ENCODE measurements at places on chromosomes 6 and 20.

GRCh38 chr6:45587229-45588060 lies 209.7 kb upstream of the SUPT3H start:
- DNase-seq: no peak

DNA sequence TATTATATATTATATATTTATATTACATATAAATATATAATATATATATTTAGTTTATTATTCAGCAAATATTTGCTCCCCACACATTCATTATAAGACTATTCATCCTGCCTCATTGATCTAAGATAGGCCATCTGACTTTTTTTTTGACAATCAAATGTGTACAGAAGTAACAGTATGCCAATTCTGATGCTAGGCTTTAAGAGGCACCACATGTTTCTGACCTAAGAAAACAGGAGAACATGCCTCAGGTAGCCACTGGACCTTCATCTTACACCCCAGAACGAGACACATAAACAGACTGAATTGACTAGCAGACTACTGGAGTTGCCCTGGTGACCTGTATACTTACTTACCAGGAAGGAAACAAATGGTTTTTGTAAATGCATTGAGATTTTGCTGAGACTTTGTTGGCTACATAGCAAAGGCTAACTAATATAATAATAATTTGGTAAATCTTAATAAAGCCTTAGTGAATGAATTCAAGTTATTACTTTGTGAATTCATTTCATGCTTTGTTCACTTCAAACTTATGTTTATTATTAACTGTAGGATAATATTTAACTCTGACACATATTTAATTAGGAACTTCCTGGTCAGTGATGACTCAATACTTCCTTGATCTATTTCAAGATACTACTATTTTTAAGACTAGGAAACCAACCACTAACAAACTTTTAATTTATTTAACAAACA lies 13.4 kb upstream of the MYO6 start:
- DNase-seq: no peak

- no peak for DNase-seq
These were observed 22.3 kb upstream of the PPARD start for GRCh38 chr6:35320031-35320410.

GRCh38 chr6:137497721-137498463 lies 3.7 kb upstream of the OLIG3 start:
- no peak for DNase-seq

GRCh38 chr6:143099647-143100046 lies 39.0 kb downstream of the AIG1 start:
- no peak for DNase-seq

- no peak for DNase-seq
These were observed 8.7 kb upstream of the NQO2 start for GRCh38 chr6:2990932-2991506.

DNA sequence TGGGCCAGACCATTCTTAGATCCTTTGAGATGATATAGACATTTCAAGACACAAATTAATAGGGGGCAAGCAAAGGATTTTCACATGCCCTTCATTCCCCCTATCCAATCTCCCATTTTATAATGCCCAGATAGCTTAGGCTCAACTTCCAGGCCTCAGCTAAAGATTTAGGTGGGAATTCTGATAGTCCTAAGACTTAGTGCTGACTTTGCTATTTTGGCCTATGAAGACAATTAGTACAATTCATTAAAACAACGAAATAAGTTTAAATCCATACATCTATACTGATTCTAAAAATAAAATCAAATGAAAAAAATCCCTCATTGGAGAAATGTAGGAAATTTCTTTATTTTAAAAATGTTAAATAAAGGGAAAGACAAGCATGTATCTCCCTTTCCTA lies 259.5 kb downstream of the CBLN4 start:
- DNase-seq: no peak

DNA sequence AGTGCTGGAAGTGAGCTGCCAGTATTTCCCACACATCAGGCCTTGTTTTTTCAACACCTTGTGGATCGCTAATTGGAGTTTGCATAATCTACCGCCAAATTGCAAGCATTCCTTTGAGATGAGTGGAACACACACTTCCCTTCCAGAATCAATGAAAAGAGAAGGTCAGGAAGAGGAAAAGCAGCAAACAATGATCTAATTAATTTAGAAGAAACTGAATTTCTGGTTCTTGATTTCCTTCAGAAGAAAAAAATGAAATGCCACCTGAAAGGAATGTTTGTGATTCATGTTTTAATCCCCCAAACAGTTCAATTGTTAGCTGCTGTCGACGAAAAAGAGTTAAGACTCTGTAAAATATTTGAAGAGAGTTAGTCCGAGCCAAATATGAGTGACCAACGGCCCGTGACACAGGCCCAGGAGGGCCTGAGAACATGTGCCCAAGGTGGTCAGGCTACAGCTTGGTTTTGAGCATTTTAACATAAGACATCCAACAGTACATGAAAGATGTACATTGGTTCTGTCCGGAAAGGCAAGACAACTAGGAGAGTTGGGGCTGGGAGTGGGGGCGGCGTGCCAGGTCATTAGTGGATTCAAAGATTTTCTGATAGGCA lies 182.3 kb downstream of the MTFR2 start:
- peak; percentile 35 for DNase-seq

DNA sequence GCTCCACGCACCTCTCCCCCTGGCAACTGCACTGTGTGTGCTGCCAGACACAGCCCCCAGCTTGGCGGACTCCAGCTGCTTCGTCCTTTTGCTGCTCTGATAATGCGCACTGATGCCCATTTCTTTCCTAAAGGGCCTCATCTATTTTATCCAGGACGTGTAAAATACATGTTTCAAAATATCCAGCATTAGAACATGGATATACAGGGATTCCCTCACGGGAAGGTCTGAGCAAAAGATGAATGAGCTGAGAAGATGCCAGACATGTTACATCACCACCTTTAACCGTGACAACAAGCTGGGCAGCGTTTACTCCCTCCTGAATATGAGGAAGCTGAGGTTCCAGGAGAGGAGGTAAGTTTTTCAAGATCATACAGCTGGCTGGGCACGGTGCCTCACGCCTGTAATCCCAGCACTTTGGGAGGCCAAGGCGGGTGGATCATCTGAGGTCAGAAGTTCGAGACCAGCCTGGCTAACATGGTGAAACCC lies 32.8 kb downstream of the TNXB start:
- no peak for DNase-seq

GRCh38 chr6:42355416-42355815 lies 96.3 kb downstream of the TRERF1 start:
- DNase-seq: no peak

DNA sequence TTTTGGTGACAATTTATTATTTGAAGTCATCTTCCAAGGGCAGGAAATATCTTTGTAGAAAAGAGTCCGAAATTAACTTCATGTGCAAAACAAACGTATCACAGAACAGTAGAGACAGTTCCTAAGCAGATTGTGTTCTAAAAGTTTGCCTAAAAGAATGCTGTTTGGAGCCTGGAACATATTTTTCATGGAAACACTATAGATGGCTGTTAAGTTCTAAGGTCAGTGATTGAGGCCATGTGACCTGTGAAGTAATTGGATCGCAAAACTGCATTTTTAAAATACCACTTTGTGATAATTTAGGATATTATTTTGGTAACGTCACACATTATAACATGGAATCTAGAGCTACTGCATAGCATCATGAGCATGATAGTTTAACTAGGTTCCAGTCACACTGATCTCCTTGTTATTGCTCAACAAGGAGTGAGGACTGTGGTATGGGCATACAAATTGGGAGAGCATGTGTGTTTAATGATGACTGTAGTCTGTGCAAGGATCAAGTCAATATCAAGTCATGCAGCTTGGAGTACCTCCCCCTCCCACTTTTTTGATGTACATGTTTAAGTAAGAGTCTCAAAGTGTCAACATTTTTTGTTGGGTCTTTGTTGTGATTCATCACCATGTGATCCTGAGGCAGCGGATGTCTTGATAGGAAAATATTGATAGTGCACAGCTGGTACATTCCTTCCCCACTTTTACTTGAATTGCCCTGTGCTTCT lies 609.3 kb upstream of the CITED2 start:
- no peak for DNase-seq

GRCh38 chr20:7411075-7411474 lies 529.2 kb downstream of the HAO1 start:
- DNase-seq: no peak

- DNase-seq: peak; percentile 33
These were observed 91.1 kb upstream of the OPRM1 start for GRCh38 chr6:153947808-153948447.

DNA sequence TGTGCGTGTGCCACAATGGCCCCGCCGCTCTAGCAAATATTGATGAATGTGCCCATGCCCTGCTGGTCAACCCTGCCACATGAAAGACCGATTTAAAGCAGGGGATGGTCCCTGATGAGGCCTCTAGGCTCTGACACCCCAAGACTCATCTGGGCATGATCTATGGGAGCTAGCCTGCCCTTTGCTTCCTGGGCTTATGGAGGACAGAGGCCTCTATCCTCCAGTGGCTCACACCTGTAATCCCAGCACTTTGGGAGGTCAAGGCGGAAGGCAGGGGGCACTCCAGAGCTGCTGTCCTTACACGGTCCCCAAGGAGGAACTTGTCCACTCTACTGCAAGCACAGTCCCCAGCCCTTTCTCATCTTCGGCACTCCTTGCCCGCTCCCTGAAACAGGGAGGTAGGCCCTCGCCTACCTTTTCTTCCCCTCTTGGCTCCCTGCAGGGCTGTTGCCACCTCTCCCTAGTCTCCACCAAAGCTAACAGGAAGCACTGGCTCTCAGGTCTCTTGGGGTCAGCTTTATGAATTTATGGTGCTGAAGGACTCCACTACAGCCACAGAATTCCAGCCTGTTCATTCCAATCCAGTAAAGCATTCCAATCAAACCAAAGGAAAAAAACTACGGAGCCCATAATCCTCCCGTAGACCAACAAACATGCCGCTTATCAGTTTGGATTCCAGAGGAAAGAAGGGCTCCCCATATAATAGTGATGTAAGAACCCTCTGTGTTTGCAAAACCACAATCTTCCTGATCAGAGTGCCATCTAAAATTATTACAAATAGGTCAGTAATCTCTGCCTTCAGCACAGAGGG lies 48.7 kb upstream of the FOXQ1 start:
- no peak for DNase-seq

DNA sequence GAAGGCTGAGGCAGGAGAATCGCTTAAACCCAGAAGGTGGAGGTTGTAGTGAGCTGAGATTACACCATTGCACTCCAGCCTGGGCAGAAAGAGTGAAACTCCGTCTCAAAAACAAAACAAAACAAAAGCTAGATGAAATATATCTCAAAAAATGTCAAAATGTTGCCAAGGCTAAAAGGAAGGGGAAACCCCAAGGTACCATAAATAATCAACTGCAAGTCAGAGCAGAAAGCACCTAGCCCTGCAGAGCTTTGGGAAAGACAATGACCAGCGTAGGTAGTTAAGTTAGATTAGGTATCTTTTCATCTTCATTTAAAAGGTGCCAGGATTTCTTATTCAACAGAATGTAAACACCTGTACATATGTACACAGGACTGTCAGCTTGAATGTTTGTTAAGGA lies 33.0 kb downstream of the AKIRIN2 start:
- no peak for DNase-seq

GRCh38 chr6:137978252-137978896 lies 111.3 kb downstream of the TNFAIP3 start:
- no peak for DNase-seq

GRCh38 chr20:36074983-36075382 lies 79.6 kb upstream of the EPB41L1 start:
- DNase-seq: no peak

GRCh38 chr6:128282961-128283360 lies 237.4 kb downstream of the PTPRK start:
- no peak for DNase-seq

DNA sequence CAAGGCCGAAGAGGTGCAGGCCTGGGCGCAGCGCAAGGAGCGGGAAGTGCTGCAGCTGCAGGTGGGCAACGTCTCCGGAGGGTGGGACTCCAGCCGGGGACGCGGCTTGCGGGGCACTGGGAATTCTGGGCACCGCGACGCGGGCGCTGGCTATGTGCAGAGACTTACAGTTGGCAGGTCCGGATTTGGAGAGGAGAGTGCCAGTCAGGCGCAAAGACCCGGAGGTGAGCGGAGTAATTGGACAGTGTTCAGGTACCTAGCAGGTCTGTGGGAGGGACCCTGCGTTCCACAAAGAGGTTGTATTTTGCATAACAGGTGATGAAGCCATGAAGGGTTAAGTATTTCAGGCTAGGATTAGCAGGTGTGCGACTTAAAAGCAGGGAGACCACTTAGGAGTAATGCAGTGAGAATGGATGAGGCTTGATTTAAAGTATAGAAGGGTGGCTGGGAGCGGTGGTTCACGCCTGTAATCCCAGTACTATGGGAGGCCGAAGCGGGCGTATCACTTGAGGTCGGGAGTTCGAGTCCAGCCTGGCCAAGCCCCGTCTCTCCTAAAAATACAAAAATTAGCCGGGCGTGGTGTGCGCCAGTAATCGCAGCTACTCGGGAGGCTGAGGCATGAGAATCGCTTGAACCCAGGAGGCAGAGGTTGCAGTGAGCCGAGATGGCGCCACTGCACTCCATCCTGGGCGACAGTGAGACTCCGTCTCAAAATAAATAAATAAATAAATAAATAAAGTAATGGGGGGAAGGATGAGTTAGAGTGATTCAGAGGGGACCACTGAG lies 1.0 kb downstream of the MRPS26 start:
- no peak for DNase-seq

- DNase-seq: no peak
These were observed 29.4 kb downstream of the RNF8 start for GRCh38 chr6:37382994-37383765.
